Activated CD8-positive, alpha-beta memory T cell treated with anti-CD3 and anti-CD28 coated beads, Interleukin-2, amount 10 ng/mL, durations not matched to agents 7 days and 5 days (primary cell): ENCODE measurements at places on chromosomes 11 and 22. TPM values are rescaled to one million over a fixed set of nuclear protein-coding genes. Genes with fewer than 3 reads are reported as not detected.

Gene MYEOV
- not detected for total RNA-seq

Gene MPZL2
- total RNA-seq = 3.0 TPM

Gene PLAAT4
- 85.3 TPM for total RNA-seq

Gene CRELD2
- total RNA-seq = 51.2 TPM

Gene OR2AT4
- not detected for total RNA-seq

Gene VPREB3
- total RNA-seq = not detected

Gene LDHAL6A
- total RNA-seq = not detected

Gene BET1L
- 28.8 TPM for total RNA-seq

Gene ENDOD1
- total RNA-seq = 37.1 TPM

Gene WNT11
- 0.96 TPM for total RNA-seq

Gene MRPL16
- total RNA-seq = 76.5 TPM

Gene CCDC87
- total RNA-seq = not detected

Gene TIMP3
- total RNA-seq = not detected

Gene LYVE1
- not detected for total RNA-seq

Gene SCN3B
- not detected for total RNA-seq

Gene SYT9
- not detected for total RNA-seq

Gene PGA5
- total RNA-seq = not detected

Gene COMT
- 92.6 TPM for total RNA-seq

Gene SLC25A45
- total RNA-seq = 19.4 TPM

Gene GSTT2
- total RNA-seq = not detected

Gene RIMBP3C
- total RNA-seq = 0.18 TPM

Gene KRTAP5-11
- not detected for total RNA-seq

Gene TMPRSS4
- total RNA-seq = 0.12 TPM

Gene MAFF
- total RNA-seq = 7.8 TPM

Gene JHY
- 3.2 TPM for total RNA-seq

Gene KCNJ1
- total RNA-seq = not detected

Gene CDC42BPG
- 0.50 TPM for total RNA-seq

Gene C11orf86
- total RNA-seq = not detected

Gene ART5
- total RNA-seq = not detected

Gene TIRAP
- total RNA-seq = 14.8 TPM
